ENCODE measurements at places on chromosomes 13 and 19.

GRCh38 chr13:113849981-113850721, 13.7 kb downstream of the GAS6 start:
- no peak for DNase-seq

- no peak for DNase-seq
Measured at GRCh38 chr13:84447640-84447978, 565.3 kb upstream of the SLITRK1 start.

GRCh38 chr19:46761418-46761831, 15.2 kb upstream of the STRN4 start:
- no peak for DNase-seq

DNA sequence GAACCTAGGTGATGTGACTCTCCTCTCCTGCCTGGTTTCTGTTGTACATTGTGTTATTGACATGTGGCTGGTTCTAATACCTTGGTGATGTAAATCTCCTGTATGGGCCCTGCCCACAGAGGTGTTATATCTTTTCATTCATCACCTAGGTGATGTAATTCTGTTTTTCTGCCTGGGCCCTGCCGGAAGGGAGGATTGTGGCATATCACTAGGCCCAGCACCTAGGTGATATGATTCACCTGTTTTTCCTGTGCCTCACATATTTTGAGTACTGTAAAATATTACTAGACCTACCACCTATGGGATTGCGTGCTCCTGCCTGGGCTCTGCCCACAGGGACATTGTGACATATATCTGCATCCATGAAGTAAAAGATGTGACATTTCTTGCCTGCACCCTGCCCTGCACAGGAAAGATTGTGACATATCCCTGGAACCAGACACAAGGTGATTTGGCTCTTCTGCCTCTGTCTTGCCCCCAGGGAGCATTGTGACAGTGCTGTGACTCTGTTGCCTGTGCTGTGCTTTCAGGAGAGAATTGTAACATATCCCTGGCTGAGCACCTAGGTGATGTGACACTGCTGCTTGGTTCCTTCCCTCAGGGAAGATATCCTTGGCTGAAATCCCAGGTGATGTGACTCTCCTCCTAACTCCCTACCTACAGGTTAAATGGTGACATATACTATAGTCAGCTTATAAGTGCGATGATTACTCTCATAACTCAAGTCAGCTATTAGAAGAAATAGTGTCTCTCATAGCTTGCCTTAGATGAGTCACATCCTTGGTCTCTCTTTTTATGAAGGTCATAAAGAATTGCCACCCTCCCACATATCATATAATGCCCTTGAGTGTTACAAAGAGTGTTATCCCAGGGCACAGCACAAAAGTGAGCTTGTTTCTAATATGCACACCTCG, 13.3 kb upstream of the ZNF681 start:
- DNase-seq: no peak

GRCh38 chr13:79782541-79783205, 301.7 kb downstream of the NDFIP2 start:
- DNase-seq: no peak

DNA sequence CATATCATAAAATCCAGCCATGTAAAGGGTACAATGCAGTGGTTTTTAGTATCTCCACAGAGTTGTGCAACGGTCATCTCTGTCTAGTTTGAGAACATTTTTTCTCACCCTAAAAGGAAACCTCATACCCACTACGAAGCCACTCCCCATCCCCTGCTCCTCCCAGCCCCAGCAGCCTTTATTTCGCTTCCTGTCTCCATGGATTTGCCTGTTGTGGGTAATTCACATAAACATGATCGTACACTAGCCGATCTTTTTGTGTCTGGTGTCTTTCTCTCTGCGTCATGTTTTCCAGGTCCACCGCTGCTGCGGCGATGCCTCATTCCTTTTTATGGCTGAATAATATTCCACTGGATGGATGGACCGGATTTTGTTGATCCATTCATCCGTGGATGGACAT, 28.6 kb downstream of the BICRA start:
- peak; percentile 14 for DNase-seq

DNA sequence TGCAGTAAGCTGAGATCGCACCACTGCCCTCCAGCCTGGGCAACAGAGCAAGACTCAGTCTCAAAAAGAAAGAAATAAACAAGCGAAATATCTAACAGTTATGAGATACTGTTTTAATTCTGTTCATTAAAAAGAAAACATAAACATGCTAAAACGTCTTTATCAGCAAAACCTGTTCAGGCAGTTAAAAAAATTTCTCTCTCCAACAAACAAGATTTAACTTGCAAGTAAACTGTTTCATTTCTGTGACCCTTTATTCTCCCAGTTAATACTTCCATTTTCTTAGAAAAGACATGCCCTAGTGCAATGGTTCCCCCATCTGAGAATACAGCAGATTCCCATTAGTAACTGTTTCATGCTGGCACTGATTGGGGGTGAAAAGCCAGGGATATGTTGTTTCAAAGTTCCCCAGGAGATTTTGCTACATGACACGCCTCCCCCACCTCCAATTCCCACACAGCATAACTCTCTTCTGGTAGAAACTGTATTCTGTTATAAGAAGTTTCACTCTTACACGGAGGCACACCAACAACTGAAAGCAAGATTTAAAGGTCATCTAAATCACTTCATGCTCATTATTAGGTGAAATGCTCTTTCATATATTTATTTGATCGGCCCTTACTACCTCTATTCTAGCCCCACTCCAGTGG, 24.4 kb downstream of the ELF1 start:
- no peak for DNase-seq

DNA sequence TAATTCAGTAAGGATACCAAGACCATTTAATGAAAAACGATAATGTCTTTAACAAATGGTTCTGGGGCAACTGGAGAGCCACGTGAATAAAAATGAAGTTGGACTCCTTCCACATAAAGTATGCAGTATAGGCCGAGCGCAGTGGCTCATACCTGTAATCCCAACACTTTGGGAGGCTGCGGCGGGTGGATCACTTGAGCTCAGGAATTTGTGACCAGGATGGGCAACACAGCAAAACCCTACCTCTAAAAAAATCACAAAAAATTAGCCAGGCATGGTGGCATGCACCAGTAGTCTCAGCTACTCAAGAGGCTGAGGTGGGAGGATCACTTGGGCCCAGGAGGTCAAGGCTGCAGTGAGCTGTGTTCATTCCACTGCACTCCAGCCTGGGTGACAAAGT, 20.6 kb upstream of the CD33 start:
- no peak for DNase-seq

DNA sequence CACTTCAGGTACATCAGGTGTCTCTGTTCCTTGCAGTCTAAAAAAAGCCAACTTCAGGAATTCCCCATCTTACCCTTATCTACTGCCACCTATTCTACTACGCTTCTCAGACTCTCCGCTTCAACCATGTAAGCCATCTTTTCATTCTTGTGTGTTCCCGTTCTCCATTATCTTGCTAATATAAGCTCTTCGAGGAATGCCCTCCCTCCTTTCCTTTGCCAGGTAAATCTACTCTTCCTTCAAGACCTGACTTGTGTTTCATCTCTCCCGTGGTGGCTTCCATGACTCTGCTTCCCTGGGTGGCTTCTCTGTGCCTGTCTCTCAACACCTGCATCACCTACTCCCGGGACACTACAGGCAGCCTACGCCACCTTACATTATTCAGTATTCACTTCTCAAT, 42.3 kb upstream of the MEDAG start:
- DNase-seq: no peak

DNA sequence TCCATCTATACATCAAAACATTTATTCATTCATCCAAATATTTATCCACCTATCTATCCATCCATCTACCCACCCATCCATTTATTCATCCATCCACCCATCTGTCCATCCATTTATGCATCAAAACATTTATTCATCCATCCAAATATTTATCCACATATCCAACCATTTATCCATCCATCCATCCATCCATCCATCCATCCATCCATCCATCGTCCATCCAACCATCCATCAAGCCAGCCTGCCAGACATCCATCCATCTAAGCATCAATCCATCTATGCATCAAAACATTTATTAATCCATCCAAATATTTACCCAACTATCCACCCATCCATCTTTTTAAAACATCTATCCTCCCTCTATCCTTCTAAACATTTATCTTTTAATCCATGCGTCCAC, 62.2 kb downstream of the UNC13A start:
- DNase-seq: no peak

- no peak for DNase-seq
Measured at GRCh38 chr19:40688309-40688708, 2.1 kb downstream of the NUMBL start.

DNA sequence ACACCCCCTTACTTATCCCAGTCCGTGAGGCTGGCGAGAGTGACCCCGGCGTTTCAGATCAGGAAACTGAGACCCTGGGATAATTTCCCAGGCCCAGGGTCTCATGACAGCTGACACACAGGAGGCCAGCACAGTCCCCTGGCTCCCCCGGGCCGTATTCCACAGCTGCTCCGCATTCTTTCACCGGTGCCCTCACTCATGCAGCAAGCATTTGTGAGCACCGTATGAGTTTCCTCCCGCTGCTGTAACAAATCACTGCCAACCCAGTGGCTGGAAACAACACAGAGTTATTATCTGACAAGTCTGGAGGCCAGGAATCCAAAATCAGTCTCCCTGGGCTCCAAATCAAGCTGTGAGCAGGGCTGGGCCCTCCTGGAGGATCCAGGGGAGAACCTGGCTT, 21.3 kb downstream of the GADD45B start:
- no peak for DNase-seq

DNA sequence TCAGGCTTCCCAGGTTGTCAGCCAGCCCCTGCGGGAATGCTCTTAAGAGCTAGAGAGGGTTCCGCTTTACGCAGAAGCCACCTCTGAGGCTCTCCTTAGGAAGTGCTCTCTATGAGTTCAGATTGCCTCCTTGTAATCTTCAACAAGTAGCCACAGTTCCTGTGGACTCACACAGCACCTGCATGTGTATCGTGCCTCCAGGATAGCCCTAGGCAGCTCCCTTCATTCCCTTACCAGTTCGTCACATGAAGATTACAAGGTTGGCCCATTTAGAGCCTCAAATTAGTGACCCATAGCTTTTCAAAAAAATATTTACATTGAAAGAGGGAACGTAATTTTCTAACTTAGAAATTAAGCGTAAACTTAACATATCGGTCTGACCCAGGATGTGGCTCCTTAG, 284.3 kb downstream of the MTUS2 start:
- DNase-seq: no peak

GRCh38 chr13:90302107-90302506, 1045.4 kb upstream of the MIR17HG start:
- DNase-seq: no peak

DNA sequence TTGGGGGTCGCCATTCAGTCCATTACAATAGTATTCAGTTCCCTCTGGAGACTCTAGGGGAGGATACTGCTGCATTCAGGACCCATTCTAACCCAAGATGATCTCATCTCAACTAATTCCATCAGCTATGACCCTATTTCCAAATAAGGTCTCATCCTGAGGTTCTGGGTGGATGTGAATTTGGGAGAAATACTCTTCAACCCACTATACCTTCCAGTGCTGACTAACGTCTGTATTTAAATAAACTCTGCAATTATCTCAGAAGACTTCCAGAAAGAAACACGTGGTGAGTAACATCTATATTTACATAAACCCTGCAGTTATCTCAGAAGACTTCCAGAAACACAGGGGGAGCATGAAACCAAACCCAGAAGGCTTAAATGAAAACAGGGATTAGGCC, 1300.7 kb downstream of the PCDH9 start:
- DNase-seq: no peak

- DNase-seq: no peak
Measured at GRCh38 chr19:38024992-38025908, 118.2 kb downstream of the SIPA1L3 start.

DNA sequence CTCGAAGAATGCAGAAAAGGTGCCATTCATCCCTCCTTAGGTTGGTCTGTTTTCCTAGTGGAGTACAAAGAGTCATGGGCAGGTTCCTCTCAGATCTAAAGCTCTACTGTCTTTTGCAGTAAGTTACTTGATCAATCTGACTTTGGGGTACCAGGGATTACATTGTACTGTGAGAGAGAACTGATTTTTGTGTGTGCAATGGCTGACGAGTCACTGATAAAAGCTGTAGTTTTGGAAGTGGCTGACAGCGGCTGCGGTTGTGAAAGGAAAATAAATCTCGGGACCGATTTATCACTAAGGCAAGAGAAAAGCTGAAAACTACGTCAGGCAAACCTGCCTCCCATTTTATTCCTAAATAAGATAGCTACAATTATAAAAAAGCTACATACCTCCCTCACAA, 26.9 kb downstream of the UTP14C start:
- DNase-seq: no peak

DNA sequence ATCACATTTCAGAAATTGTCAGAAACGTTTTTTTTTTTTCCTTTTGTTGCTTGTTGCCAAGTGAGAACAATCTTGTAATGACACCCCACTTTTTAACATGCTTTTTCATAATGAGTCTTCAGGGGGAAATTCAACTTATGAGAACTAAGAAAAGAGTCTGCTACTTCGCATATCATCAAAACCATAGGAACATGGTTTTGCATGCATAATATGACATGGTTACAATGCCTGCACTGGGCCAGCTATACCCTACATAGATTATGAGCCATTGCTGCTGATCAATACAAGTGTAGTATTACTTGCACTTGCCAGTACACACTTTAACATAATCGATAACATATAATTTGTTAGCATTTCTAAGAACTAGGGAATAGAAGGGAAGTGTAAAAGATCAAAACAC, 191.0 kb upstream of the NBEA start:
- no peak for DNase-seq

DNA sequence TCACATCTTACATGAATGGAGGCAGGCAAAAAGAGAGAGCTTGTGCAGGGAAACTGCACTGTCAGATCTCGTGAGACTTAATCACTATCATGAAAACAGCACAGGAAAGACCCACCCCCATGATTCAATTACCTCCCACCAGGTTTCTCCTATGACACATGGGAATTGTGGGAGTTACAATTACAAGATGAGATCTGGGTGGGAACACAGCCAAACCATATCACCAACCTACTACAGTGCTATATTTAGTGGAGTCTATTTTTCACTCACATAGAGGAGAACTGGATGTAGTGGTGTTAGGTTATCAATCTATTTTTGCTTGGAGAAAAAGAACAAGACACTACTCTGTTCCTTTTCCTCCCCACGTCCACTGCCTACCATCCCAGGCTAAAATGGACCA, 276.6 kb downstream of the KCTD12 start:
- DNase-seq: no peak

DNA sequence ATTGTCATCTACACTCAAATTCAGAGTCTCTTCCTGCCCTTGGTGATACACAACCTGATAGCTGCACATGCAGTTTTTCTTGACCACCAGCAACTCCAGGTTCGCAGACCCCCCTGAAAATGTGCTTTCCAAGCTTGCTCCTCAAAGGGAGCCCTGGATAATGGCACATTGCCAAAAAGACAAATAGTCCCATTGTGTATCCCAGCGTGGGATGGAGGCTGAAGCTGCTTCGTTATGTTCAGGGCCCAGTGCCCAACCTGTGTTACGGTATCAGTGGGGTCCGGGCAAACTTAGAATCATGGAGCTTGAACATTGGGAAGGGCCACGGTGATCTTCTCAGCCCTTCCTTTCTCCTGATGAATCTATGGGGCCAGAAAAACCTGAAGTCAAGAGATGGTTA, 173.0 kb downstream of the TEX29 start:
- DNase-seq: no peak
